ENCODE measurements at places on chromosomes 7 and 10. TPM values are rescaled to one million over a fixed set of nuclear protein-coding genes. Genes with fewer than 3 reads are reported as not detected.

The FFAR4 gene
- total RNA-seq: 0.14 TPM

The DLX5 gene
- not detected for total RNA-seq

The ZNF655 gene
- 57.9 TPM for total RNA-seq

The GJD4 gene
- 0.06 TPM for total RNA-seq

The TFR2 gene
- total RNA-seq: 2.4 TPM

The CLDN4 gene
- 4.6 TPM for total RNA-seq

The NME8 gene
- not detected for total RNA-seq

The ASB10 gene
- total RNA-seq: not detected

The PTPRN2 gene
- total RNA-seq: 0.96 TPM

The PRF1 gene
- not detected for total RNA-seq

The SLC35G1 gene
- 8.8 TPM for total RNA-seq

The ZNF511 gene
- total RNA-seq: 67.1 TPM

The KIF11 gene
- 34.8 TPM for total RNA-seq

The SLC39A12 gene
- not detected for total RNA-seq
